SIG-M5 (cell line): ENCODE measurements at places on chromosomes 2 and 18.

DNA sequence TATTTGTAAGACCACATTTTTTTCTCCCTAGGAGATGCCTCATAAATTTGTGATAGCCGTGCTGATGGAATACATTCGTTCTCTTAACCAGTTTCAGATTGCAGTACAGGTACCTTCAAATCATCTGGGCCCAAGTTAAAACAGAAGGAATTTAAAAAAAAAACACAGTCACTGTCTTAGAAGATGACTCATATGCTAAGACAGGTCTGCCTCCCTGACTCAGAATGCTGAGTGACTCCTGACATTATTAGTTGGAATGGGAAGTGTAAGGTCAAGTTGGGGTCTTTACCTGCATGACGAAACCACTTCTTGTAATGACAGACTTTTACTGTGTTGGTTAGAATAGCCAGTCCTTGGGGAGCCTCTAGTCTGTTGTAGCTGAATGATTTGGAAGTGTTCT, 26.3 kb downstream of the RMC1 start:
- no peak for DNase-seq

- DNase-seq, result no peak
Measured at GRCh38 chr2:99572373-99573164, 82.8 kb upstream of the REV1 start.

DNA sequence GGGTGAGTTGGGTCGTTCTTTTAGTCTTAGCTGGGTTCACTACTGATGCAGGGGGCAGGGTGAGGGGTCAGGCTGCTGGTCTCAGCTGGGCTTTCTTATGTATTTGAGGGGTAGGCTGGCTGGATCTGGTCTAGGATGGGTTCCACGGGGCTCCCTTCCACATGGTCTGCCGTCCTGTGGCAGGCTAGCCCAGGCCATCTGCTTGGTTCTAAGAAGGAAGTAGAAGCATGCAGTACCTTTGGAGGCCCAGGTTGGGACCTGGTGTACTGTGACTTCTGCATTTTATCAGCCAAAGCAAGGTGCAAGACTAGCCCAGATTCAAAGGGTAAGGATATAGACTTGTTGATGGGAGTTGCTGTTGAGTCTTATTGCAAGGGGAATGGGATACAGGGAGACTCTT, 35.5 kb upstream of the MGAT5 start:
- DNase-seq, result no peak

GRCh38 chr2:191486584-191487320, 191.2 kb upstream of the NABP1 start:
- no peak for DNase-seq

- no peak for DNase-seq
Measured at GRCh38 chr2:189218236-189218635, 38.7 kb upstream of the COL5A2 start.

DNA sequence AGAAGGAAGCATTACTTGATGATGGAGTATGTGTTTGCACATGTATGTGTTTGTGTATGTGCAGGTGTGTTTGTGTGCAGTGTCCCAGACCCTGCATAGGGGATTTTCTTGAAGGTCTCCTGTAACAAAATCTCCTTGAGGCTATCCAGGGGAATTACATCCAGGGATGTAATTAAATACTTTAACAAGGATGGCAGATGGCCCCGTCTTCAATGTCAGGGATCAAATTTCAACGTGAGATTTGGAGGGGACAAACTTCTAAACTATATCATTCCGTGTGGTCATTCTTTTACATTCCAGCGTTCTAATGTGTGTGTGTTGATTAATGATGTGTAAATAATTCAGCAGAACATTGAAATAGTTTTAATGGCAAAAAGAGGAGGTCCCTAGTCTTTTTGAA, 3.3 kb downstream of the UGT1A9 start:
- no peak for DNase-seq

DNA sequence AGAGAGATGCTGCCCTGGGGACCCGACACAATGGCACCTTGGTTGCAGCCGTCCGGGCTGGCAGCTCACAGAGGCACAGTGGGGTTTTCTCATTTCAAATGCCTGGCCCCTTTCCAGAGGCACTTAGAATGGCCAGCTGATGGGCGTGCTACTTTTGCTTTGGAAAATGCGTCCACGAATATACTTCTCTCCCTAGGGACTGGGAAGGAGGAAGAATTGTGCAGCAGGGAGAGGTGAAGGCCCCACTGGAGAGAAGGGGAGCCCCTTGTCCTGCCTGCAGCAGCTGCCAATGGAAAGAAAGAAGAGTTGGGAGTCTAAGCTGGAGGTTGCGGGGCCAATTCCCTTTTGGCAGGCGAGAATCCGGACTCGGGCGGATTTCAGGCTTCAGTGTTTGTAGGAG, 1.1 kb upstream of the MAL start:
- no peak for DNase-seq

GRCh38 chr18:49011291-49011746, 60.6 kb upstream of the SMAD7 start:
- no peak for DNase-seq

GRCh38 chr2:160241251-160242137, 41.4 kb upstream of the ITGB6 start:
- DNase-seq, result no peak

DNA sequence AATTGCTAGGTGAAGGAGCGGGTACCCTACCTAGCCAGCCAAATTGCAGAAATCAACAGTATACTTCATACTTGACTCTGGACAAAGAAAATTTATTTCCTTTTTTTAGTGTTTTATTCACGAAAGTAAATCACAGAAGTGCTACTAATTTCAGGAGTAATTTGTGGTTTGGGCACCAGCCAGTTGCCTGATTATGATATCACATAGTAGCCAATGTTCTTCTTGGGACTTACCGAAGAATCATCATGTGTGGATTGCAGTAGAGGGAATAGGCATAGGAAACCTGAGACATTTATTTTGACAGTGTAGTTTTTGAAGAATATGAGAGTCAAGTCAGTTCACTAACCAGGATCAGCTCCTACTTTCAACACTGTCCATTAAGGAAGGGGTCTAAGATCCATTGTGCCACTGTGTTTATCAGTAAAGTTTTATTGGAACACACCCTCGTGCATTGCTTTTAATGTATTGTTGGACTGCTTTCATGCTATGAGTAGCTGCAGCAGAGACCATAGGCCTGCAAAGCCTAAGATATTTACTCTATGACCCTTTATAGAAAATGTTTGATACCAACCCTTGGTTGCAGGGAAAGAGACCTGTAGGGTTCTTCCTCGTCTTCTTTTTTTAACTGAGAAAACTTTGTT, 32.1 kb downstream of the TNFRSF11A start:
- DNase-seq, result no peak

DNA sequence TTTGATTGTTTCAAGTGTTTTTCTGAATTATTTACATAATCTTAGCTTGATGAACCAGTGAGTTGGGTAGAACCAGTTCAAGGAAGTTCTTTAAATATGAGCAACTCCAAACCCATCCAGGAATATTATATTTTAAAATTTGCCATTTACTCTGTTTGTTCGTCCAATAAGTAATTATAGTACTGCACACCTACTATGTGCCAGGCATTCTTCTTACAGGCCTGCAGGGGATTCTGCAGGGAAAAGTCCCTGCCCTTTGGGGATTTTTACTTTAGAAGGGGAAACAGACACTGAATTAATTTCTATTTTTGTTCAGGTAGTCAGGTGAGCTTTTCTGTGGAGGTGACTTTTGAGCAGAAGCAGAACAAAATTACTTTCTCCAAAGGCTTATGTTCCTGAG, 146.9 kb downstream of the DOCK10 start:
- DNase-seq, result no peak

DNA sequence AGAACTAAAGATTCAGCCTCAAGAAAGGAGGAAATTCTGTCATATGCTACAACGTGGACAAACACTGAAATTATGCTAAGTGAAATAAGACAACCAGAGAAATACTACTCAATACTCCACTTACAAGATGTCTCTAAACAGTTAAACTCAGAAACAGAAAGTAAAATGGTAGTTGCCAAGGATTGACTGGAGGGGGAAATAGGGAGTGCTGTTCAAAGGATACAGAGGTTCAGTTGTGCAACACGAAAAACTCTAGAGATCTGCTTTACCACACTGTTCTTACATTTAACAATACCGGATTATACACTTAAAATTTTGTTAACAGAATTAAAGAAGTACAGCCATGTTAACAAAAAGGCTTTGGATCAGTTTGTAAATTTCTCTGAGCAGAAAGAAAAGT, 39.8 kb upstream of the C2orf15 start:
- no peak for DNase-seq

GRCh38 chr2:25340181-25340921, 1.4 kb downstream of the DNMT3A start:
- no peak for DNase-seq

DNA sequence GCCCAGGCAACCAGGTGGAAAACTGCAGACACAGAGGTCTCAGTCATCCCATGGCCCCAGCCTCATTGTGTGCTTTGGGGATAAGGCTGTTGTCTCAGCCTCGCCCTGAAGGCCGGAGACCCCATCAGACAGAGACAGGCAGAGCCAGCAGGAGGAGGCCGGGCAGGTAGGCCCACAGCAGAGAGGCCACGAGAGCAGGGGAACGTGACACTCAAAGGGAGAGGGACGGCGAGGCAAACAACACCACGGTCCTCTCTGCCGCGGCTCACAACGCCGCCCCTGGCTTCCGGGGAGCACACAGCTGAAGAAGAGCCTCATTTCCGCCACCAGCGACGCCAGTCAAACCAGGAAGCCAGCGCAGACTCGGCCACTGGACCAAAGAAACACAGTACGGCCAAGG, 103.3 kb downstream of the ZNF516 start:
- DNase-seq, result no peak

DNA sequence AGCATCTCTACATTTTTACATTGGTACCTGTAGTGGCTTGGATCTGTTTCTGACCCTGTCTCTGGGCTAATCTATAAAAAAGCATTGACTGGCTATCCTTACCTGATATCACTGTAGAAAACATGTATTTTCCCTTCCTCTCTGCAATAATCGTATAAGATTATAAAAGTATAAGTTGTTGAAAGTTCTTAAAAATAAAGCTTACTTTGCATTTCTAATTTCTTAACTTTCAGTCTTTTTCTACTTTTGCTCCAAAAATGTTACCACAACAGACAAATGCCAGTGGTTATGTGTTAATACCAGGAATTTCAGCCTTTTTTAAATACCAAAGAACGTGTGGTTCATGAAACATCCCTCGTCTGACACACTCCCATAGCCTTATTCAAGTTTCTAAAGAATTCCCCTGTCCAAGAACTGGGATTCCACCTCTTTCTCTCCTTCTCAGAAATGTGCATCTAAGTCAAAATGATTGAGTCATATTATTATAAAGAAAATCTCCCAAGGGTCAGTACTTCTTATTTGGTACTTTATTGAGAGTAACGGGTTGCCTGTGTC, 28.5 kb upstream of the ACKR3 start:
- DNase-seq, result no peak

- DNase-seq, result no peak
Measured at GRCh38 chr2:86037141-86037794, 68.4 kb downstream of the POLR1A start.

- DNase-seq, result no peak
Measured at GRCh38 chr2:152336854-152337510, 2.0 kb downstream of the FMNL2 start.

DNA sequence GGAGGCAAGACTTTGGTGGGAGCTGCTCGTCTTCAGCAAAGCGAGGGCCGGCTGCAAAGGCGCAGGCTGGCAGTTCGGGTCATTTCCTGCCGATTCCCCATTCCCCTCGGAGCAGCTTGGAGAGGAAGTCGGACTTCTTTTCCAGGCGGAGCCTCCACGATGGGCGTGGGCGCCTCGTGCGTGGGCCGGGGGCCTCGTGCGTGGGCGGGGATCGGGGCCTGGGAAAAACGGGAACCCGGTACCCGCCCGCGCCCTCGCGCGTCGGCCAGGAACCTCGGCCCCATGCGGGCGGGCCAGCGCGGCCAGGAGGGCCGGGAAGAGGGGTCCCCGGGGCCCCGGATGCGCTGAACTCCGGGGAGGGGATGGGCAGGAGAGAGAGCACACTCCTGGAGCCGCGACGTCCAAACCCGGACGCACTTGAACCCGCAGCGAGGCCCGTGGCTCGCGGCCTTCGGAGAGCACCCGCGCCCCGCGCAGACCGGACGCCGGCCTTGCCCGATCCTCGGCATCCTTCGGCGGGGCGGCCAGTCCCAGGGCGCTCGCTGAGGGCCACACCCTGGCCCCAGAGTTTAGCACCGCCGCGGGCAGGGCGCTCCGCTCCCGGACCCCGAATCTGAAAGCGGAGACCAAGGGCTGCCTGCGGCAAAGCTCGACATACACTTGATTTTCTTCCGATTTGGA, 368.4 kb downstream of the MTX2 start:
- DNase-seq, result no peak

GRCh38 chr2:230912046-230912445, 13.0 kb downstream of the GPR55 start:
- DNase-seq, result no peak

DNA sequence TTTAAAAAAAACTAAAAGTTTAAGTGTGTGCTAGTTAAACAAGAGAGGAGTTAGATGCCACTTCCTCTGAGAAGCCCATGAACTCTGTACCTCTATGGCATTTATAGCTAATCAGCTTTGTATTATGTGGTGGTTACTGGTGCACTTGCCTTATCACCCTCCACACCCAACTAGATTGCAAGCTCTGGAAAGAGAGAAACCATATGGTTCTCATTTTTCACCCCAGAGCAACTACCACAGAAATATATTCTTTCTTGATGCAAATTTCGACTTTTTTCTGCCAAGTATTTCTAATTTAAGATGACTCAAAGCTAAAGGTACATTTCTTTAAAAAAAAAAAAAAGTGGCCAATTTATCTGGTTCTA, 24.2 kb downstream of the RAPH1 start:
- DNase-seq, result no peak

GRCh38 chr2:101081375-101081907, 69.7 kb downstream of the TBC1D8 start:
- DNase-seq, result no peak

DNA sequence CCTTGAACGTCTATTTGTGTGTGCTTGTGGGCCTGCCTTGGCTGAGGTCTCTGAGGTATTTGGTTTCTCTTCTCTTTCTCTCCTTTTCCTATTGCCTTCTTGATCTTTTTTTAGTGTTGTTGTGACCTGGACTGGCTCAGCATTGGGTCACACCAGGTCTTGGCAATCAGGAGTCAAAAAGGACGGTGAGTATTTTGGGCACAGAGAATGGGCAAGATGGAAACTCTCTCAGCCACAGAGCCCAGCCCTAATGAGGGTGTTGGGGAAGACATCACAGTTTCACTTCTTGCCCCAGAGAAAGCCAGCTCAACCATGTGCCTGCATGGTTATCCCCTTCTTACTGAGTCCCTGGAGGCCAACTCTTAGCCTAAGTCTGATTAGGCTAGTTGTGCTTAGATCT, 13.7 kb upstream of the INO80C start:
- DNase-seq, result no peak

GRCh38 chr18:75408554-75409506, 18.7 kb downstream of the SMIM21 start:
- DNase-seq, result no peak

- no peak for DNase-seq
Measured at GRCh38 chr18:21686282-21687105, 18.1 kb downstream of the ABHD3 start.

GRCh38 chr2:113192459-113193100, 18.8 kb downstream of the PSD4 start:
- DNase-seq, result no peak

DNA sequence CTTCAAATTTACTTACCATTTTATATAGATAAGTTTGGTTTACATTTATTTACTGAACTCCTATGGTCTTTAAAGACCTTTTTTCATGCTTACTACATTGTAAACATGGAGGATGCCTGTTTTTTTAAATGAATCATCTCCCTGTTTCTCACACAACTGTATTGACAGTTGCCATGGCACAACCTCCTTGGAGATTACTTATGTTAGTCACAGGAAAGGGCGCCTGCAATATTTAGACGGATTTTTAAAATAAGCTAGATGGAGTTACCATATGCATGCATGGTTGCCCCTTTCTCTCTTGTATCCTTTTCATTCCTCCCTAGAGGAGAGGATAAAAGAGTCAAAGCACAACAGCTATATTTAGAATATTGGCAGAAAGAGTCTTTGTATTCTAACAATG, 34.8 kb upstream of the CCDC102B start:
- DNase-seq, result no peak
